ENCODE measurements at places on chromosomes 11 and 22.

DNA sequence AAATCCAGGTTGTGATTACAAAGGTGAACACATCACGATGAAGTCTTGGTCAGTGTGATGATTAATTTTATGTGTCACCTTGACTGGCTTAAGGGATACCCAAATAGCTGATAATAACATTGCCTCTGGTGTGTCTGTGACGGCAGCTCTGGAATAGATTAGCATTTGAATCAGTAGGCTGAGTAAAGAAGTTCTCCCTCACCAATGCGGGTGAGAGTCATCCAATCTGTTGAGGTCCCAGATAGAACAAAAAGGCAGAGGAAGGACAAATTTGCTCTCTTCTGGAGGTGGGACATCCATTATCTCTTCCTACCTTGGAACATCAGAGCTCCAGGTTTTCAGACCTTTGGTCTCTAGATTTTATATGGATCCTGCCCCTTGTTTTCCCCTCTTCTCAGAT, 856.2 kb upstream of the CCDC90B start:
- DNase-seq = no peak

GRCh38 chr11:117823294-117823945, 1.1 kb downstream of the FXYD2 start:
- no peak for DNase-seq

DNA sequence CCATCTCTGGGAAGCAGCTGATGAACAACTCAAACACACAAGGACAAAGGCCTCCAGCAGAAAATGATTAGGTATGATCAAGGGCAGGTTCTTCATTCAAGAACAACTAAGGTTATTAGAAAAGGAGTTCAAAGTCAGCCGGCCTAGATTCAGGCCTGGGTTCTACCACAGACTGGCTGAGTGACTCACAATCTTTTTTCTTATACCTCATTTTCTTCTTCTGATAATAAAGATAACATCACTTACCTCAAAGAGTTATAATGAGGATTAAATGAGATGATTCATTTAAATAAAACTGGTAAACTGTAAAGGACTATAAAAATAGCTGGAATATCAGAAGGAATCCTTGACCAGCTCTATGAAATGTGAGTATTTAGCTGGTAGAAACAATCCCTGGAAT, 49.3 kb upstream of the PPP2R1B start:
- DNase-seq = no peak

DNA sequence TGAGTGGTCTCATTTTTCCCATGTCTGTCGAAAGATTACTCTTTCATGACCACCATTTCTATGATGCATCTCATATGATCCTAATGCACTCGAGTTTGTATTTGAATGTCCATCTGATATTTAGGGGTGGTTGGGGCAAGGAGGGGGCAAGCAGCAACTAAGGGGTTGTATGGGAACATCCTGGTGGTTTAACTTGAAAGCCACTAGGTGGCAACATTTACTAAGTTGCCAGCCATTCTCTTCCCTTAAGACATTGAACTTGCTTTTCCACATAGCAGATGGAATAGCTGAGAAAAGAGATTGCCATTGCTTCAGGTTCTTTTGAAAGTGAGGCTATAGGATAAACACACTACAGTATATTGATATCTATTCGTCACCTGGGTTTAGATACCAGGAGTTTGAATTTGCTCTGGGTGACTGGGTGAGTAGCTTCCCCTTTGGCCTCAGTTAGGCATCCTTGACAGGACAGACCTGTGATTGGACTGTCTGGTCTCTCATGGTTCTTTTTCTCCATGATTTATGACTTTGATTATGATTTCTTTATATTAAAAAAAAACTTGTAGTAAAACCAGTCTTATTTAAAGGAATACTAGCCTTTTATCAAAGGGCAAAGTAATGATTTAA, 32.4 kb downstream of the NF2 start:
- no peak for DNase-seq

DNA sequence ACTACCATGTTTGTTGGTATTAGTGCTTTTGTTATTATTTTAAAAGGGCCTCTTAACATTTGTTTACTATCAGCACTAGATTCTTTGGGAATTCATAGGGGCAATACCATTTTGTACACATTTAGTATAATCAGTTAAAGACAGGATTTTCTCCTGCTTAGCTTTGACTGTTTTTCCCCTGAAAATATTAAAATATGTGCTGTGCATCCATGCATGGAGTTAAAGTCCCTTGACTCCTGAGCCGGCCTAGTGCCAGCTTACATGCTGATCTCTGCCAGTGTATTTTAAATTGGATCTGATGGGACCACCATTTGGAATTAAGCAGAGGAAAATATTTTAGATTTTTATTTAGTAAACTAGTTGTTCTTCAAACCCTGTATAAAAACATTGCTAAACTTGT, 161.4 kb downstream of the METTL15 start:
- DNase-seq = no peak
